ENCODE measurements at places on chromosomes 2 and 18.

- DNase-seq: no peak
Measured at GRCh38 chr2:46164529-46165301, 132.5 kb upstream of the EPAS1 start.

- DNase-seq: no peak
Measured at GRCh38 chr2:216217904-216218260, 108.7 kb downstream of the XRCC5 start.

DNA sequence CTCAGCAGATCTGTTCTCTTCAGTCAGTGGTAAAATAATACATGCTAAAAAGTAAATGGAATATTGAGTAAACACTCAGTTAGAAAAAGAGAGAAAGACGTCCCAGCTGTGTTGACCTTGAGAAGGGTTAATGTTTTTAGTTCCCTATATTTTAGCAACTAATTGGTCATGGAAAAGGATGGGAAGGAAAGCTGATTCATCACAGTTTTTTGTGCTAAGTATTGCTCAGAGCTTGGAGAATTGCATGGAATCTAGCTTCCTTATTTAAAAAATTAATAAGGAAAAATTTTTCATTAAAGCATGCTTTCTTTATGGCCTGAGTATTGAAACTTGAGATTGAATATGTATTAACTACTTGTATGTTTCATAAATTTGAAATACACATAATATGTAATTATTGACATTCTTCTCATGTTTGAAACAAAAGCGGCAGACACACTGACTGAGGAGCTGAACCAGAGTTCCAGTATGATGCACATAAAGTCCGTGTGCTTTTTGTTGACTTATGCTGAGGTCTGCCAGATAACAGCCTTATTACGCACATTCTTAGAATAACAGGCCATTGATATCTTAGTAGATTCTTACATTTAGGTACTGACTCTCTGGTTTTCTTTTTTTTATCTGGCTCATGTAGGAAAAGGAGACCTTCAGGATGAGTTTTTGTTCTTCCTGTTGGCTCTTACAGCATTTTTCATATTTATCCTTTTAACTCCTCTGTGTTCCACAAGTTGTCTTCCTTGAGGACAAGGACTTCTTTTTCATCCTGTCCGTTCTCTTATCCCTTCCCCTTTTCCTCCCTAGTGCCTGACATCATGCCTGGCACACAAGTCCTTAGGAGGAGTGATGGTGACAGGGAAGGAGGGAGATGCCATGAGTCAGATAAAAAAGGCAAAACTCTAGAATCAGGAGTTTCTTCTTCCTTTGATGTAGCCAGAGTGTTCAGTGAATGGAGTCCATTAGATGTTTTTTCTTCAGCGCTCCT lies 194.1 kb downstream of the PTPRM start:
- no peak for DNase-seq

DNA sequence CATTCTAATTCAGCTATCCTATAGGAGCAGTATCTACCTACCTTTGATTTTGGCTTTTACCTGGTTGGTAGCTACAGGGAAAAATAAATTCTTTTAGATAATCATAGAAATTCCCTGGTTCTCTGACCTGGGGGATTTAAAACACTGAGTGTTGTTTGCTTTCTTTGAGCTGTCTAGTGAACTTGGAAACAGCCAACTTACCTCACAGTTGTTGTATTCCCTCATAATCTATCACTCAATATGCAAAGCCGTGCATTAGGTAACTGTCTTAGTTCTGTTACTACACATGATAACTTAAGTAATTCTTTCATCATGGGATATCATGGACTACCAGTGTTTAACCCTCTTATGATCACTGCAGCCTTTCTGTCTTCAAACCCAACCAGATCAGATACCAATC lies 127.8 kb downstream of the TTC27 start:
- no peak for DNase-seq

GRCh38 chr18:22711192-22711685 lies 221.9 kb upstream of the RBBP8 start:
- no peak for DNase-seq

DNA sequence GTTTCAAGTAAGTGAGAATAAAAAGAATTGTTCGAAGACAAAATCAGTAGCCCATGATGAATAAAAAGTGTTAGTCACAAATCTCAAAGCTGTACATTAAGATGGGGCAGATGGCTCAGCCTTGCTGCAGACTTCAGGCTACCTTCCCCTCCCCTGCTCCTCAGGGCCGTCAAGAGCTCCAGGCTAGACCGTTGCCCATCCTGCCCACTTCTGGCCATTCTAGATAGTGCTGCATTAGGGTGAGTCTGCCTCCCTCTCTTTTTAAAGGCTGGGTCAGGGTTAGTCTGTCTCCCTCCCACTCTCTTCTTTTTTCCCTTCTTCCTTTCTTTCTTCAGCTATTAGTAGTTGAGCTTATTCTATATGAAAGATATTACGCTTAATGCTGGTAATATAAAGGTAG lies 86.0 kb downstream of the MAPRE2 start:
- DNase-seq: no peak

DNA sequence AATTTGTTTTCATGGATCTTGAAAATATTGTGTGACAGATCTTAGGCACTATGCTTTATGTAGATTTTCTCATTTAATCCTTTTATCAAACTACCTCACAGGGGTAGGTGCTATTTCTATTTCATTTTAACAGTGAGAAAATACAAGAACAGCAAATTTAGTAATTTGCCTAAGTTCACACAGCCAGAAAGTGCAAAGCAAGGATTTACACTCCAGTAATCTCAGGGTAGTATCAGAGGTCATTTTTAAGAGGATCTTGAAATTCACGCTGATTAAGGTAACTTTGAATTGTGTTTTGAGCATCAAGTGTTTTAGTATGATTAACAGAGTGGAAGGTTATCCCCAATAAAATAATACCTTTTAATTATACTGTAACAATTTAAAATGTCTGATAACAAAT lies 10.1 kb upstream of the KCNJ3 start:
- DNase-seq: no peak

GRCh38 chr2:215982465-215982875 lies 30.9 kb downstream of the MREG start:
- DNase-seq: no peak

DNA sequence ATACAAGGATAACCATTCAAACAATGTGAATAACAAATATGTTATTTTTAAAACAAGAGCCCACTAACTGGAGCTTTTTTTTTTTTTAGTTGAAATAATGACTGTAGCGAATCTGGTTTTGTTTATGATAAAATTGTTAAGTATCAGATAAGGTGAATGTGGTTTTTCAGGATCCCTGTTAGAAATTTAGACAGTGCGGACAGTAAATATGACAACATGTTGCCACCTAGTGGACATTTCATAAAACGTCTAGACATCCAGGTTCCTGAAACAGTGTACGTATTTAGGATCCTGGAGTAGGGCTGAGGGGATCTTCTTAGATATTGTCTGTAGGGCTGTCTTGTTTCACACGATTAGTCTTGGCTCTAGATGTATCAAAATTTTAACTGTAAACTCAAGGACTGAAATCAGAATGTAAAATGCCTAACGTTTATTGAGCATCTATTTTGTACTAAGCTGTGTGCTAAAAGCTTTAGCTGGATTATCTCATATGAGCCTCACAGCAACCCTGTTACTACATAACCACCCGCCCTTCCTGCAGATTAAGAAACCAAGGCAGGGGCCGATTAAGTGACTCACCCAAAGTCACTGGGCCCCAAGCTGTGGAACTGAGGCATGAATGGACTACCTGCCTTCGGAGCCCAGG lies 23.9 kb upstream of the CCDC68 start:
- peak; percentile 2 for DNase-seq

GRCh38 chr2:3246928-3247714 lies 130.5 kb downstream of the EIPR1 start:
- no peak for DNase-seq

DNA sequence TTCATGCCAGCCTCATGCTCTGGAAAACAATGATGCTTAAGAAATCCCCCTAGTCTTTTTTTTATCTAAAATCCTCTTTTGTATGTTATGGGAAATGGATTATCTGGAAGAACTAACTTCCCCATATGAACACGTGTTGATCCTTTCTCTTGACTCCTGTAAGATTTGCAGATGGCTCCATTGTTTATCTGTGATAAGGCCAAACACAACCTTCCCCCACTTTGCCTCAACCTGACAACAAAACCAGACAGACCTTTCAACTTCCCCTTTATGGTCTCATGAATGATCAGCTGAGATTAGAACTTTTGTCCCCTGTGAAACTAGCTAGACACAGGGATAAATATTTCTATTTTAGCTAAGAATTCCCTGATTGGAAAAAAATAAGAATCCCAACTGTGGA lies 828.0 kb upstream of the CDH2 start:
- no peak for DNase-seq

DNA sequence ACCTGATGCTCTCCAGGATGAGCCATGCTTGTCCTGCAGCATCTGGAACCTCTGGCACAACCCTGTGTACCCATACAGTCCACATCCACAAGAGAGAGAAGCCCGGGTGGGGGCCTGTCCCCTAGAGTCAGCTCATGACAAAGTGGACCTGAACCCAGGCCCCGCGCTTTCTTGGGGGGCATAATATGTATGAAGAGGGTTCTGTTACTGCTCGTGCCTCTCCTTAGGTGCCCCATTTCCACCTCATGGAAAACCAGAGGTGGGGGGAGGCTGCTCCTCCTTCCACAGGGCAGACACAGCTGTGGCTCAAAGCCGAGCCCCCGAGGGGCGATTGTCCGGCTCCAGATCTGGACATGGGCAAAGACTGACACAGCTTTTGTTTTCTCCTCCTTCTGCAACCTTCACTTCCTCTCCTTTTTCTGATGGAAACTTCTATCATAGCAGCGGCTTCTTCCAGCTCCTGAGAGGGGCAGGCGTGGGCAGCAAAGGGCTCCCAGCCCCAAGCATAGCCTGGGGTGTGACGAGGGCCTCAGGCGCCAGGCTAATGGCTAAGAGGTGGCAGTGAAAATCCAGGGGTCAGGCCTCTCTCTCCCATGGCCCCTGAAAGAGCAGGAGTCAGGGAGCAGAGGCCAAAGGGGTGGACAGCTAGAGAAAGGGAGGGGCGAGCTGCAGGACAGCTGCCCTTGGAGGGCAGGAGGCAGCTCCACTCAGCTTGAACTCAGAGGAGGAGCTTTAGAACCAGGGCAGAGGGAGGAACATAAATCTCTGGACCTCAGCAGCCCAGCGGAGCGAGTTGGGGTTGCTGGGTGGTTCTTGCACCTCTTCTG lies 155.5 kb downstream of the ZFP36L2 start:
- no peak for DNase-seq

DNA sequence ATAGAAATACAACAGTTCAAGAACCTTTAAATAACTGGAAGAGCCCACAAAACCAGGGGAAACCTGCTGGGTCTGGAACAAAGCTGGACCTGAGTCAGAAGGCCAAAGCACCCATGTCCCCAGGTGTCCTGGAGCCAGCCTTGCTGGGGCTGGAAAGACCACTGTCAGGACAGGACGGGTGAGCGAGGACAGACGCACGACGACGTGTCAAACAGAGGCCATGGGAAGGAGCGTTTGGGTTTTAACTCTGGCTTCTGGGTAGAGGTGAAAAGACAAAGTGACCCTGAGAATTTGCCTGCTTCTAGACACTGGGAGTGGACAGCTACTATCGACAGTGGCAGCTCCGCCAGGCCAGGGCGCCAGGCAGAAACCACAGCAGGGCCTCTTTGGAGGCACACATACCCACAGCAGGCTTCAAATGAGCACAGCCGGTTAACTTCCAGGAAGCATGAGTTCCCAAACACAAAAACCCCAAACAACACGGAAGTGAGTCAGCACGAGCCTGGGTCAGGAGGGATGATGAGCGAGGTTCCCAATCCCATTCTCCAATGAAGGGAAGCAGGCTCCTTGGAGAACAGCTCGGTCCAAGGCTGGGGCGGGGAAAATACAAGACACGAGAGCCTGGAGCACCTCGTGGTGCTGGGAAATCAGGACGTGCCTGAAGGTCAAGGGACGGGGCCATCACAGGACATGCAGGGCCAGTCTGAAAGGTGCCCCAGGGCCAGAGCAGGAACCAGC lies 208.0 kb downstream of the TWIST2 start:
- no peak for DNase-seq

GRCh38 chr18:12907258-12907925 lies 23.4 kb upstream of the PTPN2 start:
- DNase-seq: no peak

GRCh38 chr18:2207294-2207693 lies 364.0 kb downstream of the METTL4 start:
- no peak for DNase-seq

GRCh38 chr2:233108611-233109490 lies 48.7 kb downstream of the INPP5D start:
- no peak for DNase-seq

GRCh38 chr2:8263901-8264300 lies 418.0 kb upstream of the ID2 start:
- no peak for DNase-seq

DNA sequence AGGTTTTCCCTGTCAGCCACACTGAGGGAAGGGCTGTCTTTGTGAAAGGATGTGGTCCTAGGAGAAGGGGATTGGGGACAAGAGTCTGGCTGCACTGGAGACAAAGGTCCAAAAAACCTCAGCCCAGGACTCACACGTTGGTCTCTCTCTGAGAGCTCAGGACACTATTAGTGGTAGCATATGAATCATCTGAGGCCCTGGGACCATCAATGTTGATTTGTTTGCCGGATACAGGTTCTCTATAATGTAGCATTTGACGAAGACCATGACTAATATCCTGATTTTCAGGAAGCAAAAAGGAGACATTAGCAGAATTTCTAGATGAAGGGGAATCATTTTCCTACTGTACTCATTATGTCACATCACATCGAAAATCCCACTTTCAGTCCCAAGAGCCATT lies 22.2 kb upstream of the DNAH6 start:
- no peak for DNase-seq

GRCh38 chr18:2887470-2887869 lies 40.7 kb downstream of the EMILIN2 start:
- DNase-seq: no peak

- no peak for DNase-seq
Measured at GRCh38 chr2:44441200-44441599, 79.5 kb downstream of the CAMKMT start.

DNA sequence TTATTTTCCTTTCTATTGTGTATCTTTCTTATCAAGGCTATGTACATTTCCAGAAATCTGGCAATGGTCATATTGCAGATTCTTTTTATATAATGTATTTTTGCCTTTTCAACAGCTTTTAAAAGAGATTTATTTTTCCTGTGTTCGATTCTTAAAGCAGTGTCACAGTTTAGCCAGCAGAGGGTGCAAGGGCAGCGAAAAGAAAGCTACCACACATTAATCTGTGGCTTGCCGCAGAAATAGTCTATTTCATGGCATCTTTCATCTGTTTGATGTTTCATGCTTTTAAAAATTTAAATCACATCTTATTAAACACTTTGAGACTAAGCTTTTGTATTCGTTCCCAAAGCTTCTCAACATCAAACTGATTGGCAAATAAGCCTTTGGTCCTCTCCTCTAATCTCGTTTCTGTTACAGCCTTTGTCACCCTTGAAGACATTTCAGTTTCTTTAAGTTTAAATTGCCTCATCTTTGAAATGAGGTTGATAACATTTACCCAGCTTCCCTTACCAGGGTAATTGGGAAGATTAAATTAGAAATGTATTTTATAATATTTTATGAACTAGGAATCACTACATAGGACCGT lies 73.3 kb downstream of the PIK3C3 start:
- DNase-seq: no peak

- no peak for DNase-seq
Measured at GRCh38 chr18:2515908-2516625, 55.2 kb downstream of the METTL4 start.

GRCh38 chr2:239005586-239005985 lies 157.7 kb downstream of the TWIST2 start:
- no peak for DNase-seq

- DNase-seq: no peak
Measured at GRCh38 chr18:68665628-68666027, 49.3 kb downstream of the TMX3 start.

Data from NCI-H1436 (cell line).